ENCODE measurements at places on chromosomes 16 and 17.
A peak's percentile ranks its signal among the peaks of the same experiment; 100 is the strongest.

- DNase-seq, result no peak
These were observed 4.8 kb downstream of the PRR11 start for GRCh38 chr17:59160157-59161025.

GRCh38 chr16:72815348-72816318 lies 232.3 kb downstream of the ZFHX3 start:
- DNase-seq, result no peak

DNA sequence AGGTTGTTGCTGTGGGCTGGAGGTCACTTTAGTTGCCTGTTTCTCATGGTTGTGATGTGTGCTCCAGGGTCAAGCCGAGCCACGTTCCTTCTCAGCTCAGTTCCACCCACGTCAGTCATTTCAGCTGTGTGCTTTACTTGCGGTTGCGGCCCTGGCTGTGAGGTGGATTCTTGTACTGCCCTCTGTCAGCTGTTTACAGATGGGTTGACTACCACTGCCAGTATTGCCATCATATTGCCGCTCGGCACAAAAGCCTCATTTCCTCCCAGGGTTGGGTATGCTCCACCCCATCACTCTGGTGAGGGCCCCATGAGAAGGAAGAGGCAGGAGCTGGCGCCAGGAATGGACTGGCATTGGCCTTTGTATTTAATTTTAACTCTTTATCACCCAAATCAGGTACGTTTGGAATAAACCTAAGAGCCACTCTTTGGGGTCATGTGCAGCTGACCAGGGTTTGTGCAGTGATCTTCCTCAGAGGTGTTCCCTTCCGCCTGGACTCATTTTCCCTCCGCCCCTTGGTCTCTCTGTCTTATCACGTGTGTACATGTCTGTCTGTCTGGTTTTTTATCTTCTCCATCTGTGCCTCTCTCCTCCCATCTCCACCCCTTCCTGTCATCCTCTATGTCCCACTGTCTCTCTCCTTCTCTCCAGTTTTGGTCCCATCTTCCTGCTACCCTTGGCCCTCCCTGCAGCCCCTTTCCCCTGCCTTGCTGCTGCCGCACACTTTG lies 25.0 kb downstream of the METTL22 start:
- no peak for DNase-seq

DNA sequence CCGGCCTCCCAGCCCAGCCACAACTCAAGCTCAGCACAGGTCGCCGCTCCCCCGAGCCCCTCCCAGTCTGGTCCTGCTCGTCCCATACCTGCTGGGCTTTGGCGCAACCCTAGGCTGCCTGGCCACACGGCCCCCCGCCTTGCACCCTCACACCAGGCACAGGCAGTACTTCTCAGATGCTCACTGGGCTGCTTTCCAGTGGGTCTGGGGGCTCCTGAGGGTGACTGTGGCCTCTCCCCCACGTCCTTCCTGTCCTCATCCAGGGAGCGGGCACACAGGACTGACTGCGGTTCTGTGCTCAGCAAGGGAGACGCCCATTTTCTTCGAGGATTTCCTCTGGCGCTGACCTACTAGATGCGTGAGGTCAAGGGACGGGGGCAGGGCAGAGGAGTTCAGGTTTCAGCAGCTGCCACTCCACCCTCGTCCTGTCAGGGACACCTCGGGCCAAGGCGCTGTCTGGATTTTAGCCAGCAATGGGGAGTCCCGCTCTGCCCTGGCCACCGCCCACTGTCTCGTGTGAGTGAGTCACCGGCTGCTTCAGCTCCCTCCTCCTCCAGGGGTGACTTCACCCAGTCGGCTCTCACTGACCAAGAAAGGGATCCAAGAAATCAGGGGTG lies 115.8 kb downstream of the NPIPB11 start:
- peak; percentile 59 for DNase-seq

DNA sequence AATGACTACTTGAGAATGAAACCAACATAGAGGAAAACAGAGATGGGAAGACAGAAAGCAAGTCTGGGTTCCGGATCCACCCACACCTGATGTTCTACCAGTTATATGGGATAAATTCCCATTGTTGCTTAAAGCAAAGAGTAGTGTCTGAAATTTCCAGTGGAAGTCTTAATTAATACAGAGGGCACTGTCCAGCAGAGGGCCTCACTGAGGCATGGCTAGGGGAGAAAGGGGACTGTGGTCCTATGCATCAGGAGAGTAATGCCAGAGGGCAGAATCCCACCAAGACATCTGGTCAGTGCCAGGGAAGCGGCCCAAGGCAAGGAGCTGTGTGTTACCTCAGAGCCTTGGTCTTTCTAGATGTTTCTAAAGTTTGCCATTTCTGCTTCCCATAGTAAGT lies 7.5 kb upstream of the UMOD start:
- DNase-seq, result no peak

- no peak for DNase-seq
These were observed 101.9 kb upstream of the COX10 start for GRCh38 chr17:13967416-13967815.

DNA sequence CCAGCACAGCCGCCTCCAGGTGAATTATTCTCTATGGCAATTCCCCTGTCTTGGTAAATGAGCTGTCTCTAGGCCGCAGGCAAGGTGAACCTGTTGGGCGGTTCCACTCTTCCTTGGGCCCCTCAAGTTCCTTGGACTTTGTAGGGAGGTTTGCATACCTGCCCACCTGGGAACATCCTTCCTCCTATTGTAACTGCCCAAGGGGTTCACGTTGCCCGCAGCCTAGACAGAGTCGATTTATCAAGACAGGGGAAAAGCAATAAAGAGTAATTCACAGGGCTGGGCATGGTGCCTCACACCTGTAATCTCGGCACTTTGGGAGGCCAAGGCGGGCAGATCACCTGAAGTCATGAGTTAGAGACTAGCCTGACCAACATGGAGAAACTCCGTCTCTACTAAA lies 122.5 kb downstream of the KCNJ18 start:
- no peak for DNase-seq

GRCh38 chr16:70302745-70303144 lies 3.8 kb downstream of the DDX19B start:
- DNase-seq, result no peak

DNA sequence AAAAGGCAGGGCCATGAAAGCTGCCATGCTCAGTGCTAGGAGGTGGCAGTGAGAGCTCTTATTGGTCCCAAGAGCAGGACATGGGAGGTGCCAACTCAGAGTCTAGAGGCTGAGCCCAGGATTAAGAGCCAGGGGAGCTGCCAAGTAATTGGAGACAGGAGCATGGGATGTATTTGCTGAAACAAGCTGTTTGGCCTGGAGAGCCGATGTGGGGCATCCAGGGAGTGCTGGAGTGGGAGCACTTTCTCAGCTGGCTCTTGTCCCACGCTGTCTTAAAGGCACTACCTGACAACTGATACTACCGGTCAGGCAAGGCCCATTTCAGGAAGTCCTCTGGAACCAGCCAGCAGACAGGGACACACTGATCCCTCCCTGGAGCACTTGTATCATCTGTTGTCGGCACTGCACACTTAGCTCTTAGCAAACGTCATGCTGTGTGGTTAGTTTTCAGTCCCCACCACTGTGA lies 19.3 kb downstream of the ANKFN1 start:
- no peak for DNase-seq

DNA sequence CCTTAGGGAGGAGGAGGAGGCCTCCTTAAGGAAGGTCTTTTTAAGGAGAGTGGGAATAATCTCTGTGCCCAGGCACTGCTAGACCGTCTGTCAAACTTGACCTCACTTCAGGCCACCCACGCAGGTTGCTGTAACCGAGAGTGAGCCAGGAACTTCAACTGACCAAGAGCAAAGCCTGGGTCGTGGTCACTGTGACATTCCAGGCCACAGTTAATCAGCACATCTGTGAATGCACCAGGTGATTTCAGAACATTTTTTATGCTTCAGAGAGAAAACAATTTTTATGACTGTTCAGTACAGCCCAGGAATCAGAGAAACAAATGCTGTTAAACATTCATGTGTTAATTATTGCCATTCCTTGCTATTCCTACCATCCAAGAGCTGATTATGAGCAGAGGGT lies 226.6 kb upstream of the ASIC2 start:
- no peak for DNase-seq

DNA sequence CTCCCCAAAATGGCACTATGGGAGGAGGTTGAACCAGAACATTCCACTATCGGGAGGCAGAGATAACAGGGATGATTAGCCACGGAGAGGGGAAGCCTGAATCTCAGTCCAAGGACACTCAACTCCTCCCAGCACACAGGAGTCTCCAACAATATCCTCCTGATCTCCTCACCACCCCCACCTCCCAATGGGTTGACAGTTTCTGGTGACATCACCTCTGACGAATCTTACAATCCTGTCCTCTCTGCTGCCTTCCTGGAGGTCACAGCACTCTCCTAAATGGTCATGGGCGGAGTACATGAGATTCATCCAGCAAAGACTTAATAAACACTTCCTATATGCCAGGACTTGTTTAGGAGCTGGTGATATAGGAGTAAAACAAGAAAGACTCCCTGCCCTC lies 80.9 kb downstream of the SLC6A2 start:
- no peak for DNase-seq

DNA sequence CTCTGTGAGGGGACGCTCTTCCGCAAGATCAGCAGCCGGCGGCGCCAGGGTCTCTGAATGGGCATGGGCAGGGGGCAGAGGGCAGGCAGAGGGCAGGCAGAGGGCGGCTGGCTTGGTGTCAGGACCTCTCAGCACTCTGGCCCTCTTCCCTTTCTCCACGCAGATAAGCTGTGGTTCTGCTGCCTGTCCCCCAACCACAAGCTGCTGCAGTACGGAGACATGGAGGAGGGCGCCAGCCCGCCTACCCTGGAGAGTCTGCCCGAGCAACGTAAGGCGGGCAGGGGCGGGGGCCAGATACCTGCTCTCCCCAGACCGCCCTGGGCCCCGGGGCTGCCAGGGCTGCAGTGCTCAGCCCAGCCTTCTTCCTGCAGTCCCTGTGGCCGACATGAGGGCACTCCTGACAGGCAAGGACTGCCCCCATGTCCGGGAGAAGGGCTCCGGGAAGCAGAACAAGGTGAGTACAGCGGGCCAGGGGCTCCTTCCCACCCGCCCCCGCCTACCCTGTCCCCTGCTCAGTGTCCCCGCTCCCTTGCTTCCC lies 4.1 kb downstream of the ELMO3 start:
- no peak for DNase-seq

DNA sequence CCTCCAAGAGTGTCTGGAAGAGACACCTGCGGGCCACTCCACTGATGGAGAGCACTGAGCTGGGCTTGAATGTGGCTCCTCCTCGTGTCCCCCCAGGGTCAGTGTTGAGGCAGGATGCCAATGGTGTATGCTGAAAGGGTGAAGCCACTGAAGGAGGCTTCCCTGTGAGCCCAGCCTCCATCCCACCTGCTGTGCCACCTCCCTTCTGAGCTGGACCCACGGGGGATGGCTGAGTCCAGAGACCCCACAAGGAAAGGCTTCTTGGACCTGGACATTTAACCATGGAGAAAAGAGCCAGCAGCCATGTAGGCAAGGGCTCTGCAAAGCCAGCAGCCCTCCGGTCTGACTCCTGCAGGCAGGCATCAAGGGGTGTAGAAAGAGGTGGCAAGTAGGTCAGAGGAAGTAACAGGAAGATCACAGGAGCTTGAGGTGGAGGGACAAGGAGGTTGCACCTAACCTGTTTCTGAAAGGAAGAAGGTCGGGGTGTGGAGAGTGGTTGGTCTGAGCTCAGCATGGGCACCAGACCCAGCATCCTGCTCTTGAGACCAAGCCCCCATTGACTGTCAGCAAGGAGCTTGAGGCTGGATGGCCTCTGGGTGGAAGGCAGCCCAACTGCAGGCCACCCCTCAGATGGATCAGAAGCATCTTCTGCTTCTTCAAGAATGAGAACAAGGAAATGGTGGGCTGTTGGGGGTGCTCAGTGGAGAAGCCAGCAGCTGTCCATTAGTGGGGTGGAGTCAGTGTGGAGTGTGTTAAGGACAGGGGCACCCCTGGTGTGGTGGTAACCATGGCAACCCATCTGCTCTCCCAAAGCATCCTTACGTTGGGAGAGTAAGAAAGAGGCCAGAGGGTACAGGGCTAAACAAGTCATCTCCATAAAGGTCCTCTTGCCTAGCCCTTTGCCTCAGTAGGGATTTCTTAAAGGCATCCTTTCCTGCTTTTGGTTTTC lies 80.7 kb downstream of the PLD6 start:
- no peak for DNase-seq

- no peak for DNase-seq
These were observed 50.5 kb upstream of the MTMR4 start for GRCh38 chr17:58564971-58565370.

GRCh38 chr17:8798846-8799569 lies at the start of gene MFSD6L:
Gene MFSD6L (minus strand): TSS chr17:8799365. CDS start chr17:8799120, 245 bp downstream.
- DNase-seq, result no peak

DNA sequence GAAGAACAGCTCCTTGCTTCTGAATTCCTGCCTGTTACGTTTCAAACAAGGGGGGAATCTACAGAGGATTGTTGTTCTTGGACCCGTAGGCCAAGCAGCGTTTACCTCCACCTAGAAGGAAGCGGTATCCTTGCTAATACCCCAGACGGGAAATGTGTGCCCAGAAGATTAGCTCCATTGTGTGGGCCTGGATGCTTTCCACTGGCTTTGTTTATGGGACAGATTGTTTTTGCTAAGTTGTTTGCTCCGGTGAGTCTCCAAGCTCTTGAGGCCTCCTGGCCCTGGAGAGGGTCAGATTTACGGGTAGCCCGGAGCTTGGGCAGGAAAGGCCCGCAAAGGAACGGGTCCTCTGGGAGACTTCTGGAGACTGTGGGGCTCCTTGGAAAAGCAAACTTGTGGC lies 28.4 kb upstream of the MRTFB start:
- no peak for DNase-seq

DNA sequence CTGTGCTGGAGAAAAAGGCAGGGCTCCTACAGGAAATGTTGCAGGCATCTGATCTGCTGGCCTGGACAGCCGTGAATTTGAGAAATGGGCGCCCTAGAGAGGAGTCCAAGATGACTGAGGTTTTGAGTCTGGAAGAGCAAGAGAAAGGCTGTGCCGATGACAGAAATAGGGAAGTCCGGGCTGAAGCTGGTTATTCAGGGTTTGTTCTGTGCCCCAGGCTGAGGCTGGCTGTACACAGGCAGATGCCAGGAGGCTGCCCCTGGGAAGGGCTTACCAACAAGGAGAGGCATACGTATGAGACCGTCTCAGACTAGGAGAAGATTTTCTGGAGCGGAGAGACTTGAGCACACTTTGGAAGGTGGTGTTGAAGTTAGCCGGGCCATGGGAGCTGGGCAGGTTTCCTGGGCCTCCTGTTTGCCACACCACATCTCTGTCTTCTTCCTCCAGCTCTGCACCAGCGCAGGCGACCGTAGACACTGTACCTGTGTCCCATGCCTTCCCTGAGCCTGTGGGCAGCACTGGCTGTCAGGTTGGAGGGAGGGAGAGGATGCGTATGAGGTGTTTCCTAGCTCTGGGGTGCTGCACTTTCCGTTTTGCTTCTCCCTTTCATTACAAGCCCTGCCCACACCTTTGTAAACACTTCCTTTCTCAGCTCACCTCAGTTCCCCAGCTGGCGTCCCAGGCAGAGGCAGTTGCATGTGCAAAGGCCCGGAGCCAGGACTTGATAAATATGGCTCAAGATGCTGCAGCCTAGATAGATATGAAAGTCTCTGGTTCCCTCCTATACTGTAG lies 80.8 kb downstream of the SPECC1 start:
- DNase-seq, result no peak

DNA sequence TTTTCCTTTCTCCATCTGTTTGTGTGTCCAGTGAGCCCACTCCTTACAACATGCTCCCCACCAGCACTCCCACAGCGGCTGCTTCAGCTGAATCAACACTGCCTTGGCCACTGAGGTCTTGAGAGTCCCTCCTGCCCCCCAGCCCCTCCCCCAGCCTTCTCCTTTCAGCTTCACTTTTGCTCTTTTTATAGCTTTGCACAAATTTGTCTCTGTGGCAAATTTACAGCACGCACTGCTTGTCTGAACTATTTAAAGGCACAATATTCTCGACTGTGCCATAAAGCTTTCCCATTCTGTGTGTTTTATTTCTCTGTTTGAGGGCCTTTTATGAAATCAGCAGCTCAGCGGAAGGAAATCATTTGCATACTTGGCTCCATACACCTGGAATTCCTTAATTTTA lies 579.3 kb downstream of the TOX3 start:
- DNase-seq, result no peak

Data from activated CD4-positive, alpha-beta T cell treated with anti-CD3 and anti-CD28 coated beads for 4 hours (primary cell).